ENCODE measurements at places on chromosomes 6 and 20. TPM values are rescaled to one million over a fixed set of nuclear protein-coding genes. Genes with fewer than 3 reads are reported as not detected.

GRCh38 chr6:144162977-144163376, 12.7 kb downstream of the STX11 start:
- no peak overlapping the region for H3K4me3 ChIP-seq
- no peak for DNase-seq
- H3K27me3 ChIP-seq = no peaks in the 10 kb centered on the region

GRCh38 chr6:135116571-135116970, 61.9 kb upstream of the HBS1L start:
- no peak for DNase-seq
- H3K27me3 ChIP-seq = no peaks in the 10 kb centered on the region
- no peak overlapping the region for H3K4me3 ChIP-seq
- no peaks in the 10 kb centered on the region for H3K36me3 ChIP-seq

The NDRG3 gene
- 31.1 TPM for total RNA-seq

DNA sequence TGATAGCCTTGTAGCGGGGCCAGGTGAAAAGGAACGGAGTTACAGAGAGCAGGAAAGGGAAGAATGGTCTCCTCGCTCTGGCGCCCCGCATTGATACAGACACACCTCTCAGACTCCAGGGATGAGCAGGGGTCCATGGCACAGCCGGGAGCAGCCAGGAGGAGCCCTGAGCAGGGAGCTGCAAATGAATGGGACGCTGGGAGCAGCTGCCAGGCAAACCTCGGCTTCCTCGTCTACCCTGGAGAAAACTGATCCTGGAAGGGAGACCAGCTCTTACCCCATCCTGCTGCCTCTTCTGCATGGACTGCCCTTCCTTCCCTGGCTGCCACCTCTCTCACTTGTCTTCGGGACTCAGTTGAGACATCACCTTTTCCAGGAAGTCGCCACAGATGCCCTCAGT, 97.3 kb upstream of the MAFB start:
- H3K27me3 ChIP-seq = peaks cover 2% of the 10 kb centered on the region
- no peak overlapping the region for H3K27ac ChIP-seq
- H3K36me3 ChIP-seq = no peaks in the 10 kb centered on the region

GRCh38 chr6:30690403-30691207, at the start of gene NRM:
Gene NRM, minus strand, starts transcription at chr6:30690984. Its CDS starts 10 bp downstream, at chr6:30690974.
- H3K4me3 ChIP-seq = peak within 1 kb of the TSS; percentile 62
- peaks cover 26% of the 10 kb centered on the region for H3K4me1 ChIP-seq
- DNase-seq = peak; percentile 91

The LAMP5 gene
- 0.32 TPM for total RNA-seq

GRCh38 chr6:32974016-32974333, 5.6 kb downstream of the BRD2 start:
- H3K27me3 ChIP-seq = no peaks in the 10 kb centered on the region
- peak overlapping the region; percentile 96 for H3K4me3 ChIP-seq
- peak; percentile 74 for DNase-seq
- peaks cover 8% of the 10 kb centered on the region for H3K4me1 ChIP-seq
- H3K27ac ChIP-seq = no peak overlapping the region

- H3K36me3 ChIP-seq = no peaks in the 10 kb centered on the region
- H3K4me1 ChIP-seq = peaks cover 3% of the 10 kb centered on the region
- peak overlapping the region; percentile 8 for H3K27ac ChIP-seq
These were observed 6.9 kb downstream of the PTK7 start for GRCh38 chr6:43082806-43083655.

DNA sequence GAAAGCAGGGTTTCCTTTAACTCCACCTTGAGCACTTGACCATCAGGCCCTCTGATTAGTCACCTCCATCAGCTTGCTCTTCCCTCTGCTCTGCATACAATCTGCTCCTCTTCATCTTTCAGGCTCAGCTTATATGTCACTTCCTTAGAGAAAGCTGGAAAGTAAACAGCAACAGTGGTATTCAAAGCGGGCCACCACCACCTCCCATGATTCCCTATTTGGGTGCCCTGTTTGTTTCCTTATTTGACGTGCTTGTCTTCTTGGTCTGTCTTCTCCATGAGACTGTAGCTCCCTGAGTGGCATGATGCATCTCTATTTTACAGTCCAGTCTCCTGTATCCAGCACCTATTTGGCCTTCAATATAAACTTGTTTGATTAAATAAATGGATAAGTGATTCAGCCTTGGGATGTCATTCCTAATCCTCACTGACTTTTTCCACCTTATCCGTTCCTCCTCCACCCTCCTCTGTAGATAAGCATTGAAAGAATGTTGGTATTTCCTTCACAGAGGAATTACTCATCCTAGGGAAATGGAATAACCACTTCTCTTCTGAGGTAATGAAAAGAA, 102.8 kb upstream of the SGK1 start:
- no peaks in the 10 kb centered on the region for H3K36me3 ChIP-seq
- no peaks in the 10 kb centered on the region for H3K4me1 ChIP-seq
- H3K4me3 ChIP-seq = no peak overlapping the region
- no peak overlapping the region for H3K27ac ChIP-seq
- DNase-seq = peak; percentile 78

GRCh38 chr6:127207591-127208120, 59.0 kb upstream of the RNF146 start:
- no peak overlapping the region for H3K4me3 ChIP-seq
- H3K36me3 ChIP-seq = no peaks in the 10 kb centered on the region
- peak; percentile 30 for DNase-seq
- peaks cover 14% of the 10 kb centered on the region for H3K4me1 ChIP-seq
- no peak overlapping the region for H3K27ac ChIP-seq

DNA sequence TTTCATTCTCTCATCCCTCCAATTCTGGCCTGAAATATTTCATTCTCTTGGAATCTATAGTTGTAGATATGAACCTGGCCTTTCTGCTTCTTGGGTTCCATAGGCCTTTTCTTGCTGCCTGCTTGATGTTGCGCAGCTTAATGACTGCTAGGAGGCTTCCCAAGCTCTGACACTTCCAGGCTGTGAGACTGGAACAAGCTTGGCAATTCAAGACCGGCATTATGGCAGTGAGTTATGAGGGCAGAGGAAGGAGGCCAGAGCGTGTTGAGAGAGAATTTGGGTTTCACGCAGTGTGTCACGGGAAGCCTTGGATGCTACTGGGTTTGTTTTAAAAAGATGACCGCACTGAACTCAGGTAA, 948 bp upstream of the DNAJC5 start:
- peak overlapping the region; percentile 55 for H3K4me3 ChIP-seq
- no peak for DNase-seq
- H3K36me3 ChIP-seq = peaks cover 16% of the 10 kb centered on the region
- no peaks in the 10 kb centered on the region for H3K27me3 ChIP-seq
- H3K27ac ChIP-seq = no peak overlapping the region

The DUSP22 gene
- 82.4 TPM for total RNA-seq

DNA sequence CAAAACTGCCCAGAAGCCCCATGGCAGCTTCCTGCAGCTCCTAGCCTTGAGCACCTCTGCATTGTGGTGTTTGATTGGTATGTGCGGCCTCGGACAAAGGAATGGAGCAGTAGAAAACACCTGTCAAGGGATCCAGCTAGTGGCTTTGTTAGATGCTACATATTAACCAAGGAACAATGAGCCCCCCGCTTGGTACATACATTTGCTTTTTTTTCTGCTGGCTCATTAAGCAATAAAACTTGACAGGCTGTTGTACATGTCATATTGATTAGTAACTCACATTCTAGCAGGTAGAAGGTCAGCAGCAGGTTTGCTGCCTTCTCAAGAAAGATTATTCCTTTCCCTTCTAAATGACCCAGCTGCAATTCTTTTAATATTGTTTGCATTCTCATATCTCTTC, 937 bp downstream of the SPACA1 start:
- no peak overlapping the region for H3K27ac ChIP-seq
- no peak overlapping the region for H3K4me3 ChIP-seq
- H3K27me3 ChIP-seq = no peaks in the 10 kb centered on the region
- H3K4me1 ChIP-seq = no peaks in the 10 kb centered on the region
- no peak for DNase-seq
- H3K36me3 ChIP-seq = no peaks in the 10 kb centered on the region

GRCh38 chr6:26422329-26422728, 18.0 kb upstream of the BTN3A3 start:
- peaks cover 5% of the 10 kb centered on the region for H3K4me1 ChIP-seq
- H3K36me3 ChIP-seq = no peaks in the 10 kb centered on the region
- no peaks in the 10 kb centered on the region for H3K27me3 ChIP-seq

The DSP gene
- 362 TPM for total RNA-seq

- peak overlapping the region; percentile 97 for H3K27ac ChIP-seq
- peak overlapping the region; percentile 76 for H3K4me3 ChIP-seq
- peaks cover 4% of the 10 kb centered on the region for H3K4me1 ChIP-seq
- peaks cover 36% of the 10 kb centered on the region for H3K36me3 ChIP-seq
- DNase-seq = no peak
These were observed 915 bp downstream of the PRRC2A start for GRCh38 chr6:31621320-31621939.

The BANF2 gene
- not detected for total RNA-seq

DNA sequence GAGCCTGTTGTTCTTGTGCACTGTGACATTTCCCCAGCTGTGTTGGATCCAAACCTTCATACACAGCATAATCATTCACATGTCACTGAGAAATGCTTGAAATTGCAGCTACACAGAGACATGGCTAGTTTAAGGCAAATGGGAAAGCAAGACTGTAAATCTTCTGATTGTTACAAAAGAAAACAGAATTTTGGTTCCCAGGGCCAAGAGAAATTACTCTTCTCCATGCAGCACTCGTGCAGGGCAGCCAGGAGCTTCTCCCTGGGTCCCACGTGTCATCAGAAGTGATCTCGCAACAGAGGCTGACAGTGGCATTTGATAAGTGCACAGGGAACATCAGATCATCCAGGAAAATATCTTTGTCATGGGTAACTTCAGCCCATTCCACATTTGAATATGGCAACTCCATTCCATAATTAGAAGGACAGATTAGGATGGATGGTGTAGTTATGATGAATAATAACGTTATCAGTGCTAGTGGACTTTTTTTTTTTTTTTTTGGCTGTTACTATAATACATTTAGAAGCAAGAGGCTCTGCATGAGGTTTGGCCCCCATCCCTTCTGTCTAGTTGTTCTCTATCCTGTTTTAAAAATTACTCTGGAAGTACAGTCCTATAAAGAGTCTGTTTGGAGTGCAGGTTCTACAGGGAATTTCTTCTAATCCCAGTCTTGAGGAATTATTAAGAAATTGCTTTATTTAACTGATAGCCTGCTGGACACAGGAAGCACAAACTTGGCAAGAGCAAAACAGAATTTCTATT, 571.0 kb upstream of the NOX3 start:
- H3K27me3 ChIP-seq = no peaks in the 10 kb centered on the region
- H3K36me3 ChIP-seq = no peaks in the 10 kb centered on the region
- H3K4me3 ChIP-seq = no peak overlapping the region
- DNase-seq = no peak
- H3K27ac ChIP-seq = no peak overlapping the region

- DNase-seq = no peak
- H3K4me3 ChIP-seq = no peak overlapping the region
- H3K27me3 ChIP-seq = no peaks in the 10 kb centered on the region
- no peaks in the 10 kb centered on the region for H3K36me3 ChIP-seq
These were observed 40.1 kb downstream of the SOX4 start for GRCh38 chr6:21633511-21634109.
